ENCODE measurements at places on chromosomes 7 and 10.

- no peak for DNase-seq
These were observed 11.3 kb upstream of the PHYH start for GRCh38 chr10:13311177-13311575.

- no peak for DNase-seq
These were observed 34.7 kb downstream of the MET start for GRCh38 chr7:116706668-116707126.

- no peak for DNase-seq
These were observed 23.6 kb downstream of the TSPAN15 start for GRCh38 chr10:69474742-69475432.

- DNase-seq = no peak
These were observed 73.6 kb upstream of the AMPH start for GRCh38 chr7:38704751-38705150.

DNA sequence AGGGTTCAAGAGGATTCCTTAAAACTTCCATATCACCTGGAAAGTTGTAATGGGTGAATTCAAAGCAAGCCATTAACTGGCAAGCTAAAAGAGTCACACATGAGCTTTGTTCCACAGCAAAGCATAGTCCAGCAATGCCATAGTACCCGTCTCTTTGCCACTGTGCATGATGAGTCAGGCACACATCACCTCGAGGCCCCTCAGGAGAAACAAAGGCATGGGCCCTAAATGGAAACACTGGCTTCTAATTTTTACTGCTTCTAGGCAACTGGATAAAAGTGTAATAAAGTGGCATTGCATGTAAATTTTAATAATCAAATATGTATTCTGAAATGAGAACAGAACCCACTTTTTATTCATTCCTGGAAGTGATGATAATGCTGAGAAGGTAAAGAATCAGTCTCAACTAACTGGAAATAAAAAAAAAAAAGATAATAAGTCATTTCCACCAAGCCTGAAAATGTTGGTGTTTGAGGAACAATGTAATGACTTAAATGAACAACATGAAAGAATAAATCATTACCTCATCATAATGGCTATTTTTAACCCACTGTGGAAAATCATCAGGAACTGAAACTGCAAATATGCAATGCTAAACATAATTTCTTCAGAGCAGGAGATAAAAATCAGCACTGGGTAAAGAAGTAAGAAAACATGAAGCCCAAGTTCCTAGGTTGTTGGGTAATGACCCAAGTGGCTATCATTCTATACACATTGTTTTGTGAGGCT, 104.9 kb downstream of the CDK6 start:
- no peak for DNase-seq

DNA sequence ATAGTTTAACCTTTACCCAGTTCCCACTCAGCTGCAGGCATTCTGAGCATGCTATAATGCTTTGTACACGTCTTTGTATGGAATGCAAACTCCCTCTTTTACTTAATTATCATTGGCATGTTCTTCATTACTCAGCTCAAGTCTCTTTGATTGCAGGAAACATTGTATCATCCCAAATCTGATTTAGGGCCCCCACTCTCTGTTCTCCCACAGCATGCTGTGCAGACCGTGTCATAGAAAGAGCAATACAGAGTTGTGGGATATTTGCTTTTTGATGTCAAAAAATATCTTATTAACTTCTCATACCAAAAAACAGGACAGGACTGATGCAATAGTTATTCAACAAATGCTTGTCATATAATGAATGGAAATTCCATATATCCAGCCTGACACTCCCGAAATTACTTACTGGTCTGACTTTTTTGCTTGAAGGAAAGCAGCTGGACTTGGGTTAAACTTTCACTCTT, 1081.5 kb upstream of the C7orf33 start:
- no peak for DNase-seq

- DNase-seq = no peak
These were observed 131.7 kb downstream of the RTKN2 start for GRCh38 chr10:62136931-62137330.

DNA sequence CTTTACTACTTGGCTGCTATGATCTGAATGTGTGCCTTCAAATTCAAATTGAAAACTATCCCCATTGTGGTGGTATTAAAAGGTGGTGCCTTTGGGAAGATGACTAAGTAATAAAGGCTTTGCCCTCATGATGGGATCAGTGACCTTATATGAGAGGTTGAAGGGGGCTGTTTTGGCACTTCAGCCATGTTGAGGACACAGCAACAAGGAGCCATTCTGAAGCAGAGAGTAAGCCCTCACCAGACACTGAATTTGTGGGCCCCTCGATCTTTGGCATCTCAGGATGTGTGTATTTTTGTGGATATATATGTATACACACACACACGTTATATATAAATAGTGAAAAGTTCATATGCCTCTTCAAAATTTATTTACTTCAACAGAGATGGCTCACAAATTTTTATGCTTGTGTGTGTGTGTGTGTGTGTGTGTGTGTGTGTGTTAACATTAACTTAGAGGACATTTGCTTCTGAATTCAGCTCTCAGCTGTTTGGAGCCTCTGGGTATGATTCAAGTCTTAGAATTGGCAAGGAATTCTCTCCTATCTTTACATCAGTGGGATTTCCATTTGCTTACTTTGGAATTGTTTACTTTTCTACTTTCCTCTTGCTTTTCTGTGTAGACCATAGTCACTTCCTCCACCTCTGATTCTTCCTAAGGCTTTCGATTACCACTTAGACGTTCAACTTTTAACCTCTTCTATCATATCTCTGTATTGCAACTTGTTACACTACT, 66.6 kb downstream of the MAGI2 start:
- DNase-seq = no peak

- DNase-seq = no peak
These were observed 2.9 kb downstream of the ELMO1 start for GRCh38 chr7:37445790-37446189.

DNA sequence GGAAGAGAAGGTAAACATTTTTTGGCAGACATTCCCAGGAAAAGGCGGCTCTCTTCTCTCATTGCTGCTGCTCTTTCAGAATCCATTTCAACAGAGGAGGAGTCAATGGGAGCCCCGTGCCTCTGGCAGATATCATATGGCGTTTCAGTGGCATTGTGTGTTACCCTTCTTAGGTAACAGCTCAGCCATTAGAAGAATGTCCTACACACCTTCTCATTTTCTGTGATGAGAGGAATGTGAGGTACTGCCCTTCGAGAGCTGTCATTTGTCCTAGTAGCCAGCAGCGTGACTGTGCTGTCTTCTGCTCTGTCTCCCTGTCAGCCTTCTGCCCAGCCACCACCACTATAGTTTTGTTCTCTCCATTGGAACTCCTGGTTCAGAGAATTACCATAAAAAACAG, 102.4 kb downstream of the EGFR start:
- DNase-seq = no peak

DNA sequence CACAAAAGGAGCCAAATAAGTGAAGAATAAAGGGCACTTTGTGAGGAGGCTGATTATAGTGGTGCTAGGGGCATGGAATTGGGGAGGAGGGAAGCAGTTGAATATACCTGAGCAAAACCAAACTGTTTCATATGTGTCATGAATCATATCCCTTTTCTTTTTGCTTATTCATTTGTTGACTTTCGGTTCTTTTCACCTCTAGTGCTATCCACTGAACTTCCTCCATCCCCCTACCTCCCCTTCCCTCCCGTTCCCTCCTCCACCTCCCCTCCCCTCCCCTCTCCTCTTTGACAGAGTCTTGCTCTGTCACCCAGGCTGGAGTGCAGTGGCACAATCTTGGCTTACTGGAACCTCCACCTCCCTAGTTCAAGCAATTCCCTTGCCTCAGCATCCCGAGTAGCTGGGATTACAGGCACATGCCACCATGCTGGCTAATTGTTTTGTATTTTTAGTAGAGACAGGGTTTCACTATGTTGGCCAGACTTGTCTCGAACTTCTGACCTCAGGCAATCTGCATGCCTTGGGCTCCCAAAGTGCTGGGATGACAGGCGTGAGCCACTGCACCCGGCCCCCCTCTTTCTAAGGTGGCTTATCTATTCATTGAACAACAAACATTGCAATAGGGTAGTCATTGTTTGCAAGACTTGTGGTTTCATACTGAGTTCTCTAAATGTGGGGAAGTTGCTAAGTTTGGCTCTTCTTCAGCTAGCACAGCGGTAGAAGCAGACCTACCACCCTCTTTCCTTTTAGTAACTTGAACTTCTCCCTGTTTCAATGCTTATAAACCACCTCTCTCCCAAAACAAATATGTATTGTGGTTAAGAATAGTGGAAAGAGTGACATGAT, 150.4 kb upstream of the PRPS1L1 start:
- DNase-seq = peak; percentile 20

GRCh38 chr7:127380479-127380878, 12.0 kb downstream of the ZNF800 start:
- no peak for DNase-seq

DNA sequence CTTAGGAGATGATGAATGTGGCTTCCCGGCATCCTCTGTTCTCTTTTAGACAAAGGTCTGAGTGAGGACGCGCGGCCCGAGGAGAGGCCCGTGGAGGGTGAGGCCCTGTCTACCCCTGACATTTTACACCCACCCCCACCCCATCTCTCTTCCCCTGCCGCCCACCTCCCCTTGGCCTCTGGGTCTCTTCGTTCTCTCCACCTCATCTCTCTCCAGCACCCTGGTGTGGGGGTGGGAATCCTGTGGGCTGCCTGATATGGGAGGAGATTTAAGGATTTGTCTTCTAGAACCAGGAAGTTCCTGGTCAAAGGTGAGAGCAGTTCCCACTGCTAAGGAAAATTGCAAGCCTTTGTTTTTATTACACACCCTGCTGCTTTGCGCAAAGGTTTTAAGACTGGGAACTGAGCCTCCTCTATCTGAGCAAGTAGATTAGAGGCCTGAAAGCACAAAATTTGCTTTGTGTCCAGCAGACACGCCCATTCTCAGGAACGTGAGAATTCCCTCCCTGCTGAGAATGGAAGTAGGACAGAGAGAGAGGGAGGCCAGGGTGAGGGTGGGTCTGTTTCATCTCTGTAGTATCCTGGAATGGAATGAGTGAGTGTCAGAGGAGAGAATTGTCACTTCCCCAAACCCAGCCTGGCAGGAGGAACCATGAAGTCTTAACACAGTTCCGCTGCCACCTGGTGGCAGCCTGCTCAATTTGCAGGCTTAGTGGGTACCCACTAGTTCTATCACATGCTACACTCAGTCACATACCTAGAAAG, 91.2 kb downstream of the GTF2IRD1 start:
- peak; percentile 14 for DNase-seq

DNA sequence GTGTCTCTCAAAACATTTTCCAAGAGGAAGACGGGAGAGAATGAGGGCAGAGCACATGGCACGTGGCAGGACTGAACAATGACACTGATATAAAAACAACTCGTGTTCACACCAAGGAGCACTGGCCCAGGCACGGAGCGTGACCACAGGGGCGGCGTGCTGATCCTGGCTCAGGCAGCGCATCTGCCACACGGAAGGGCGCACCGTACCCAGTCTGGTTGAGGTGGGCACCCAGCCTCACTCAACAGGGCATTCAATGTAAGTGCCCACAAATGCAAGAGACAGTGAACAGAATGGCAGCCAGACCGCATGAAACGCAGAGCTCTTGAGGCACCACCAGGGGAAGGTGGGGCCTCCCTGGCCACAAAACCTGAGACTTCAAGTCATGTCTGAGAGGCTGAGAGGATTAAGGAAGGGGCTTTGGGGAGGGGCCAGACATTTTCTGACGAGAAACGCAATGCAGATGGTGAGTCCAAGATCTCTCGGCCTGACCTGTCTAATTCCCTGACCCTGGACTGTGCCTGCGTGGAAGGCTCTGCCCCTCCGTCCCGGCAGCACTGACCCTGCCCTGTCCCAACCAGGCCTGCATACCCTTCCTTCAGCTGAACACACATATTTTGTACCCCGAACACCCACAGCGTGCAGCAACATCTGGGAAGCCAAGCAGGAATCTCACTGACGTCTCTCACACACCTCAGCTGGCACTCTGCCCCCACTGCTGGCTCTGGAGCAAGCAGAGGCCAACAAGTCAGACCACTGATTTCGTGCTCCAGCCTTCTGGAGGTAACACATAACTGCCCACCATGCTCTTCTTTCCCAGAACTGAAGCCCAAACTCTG, 35.5 kb downstream of the VOPP1 start:
- DNase-seq = peak; percentile 70

GRCh38 chr7:31683445-31684225, 3.4 kb upstream of the PPP1R17 start:
- DNase-seq = no peak

DNA sequence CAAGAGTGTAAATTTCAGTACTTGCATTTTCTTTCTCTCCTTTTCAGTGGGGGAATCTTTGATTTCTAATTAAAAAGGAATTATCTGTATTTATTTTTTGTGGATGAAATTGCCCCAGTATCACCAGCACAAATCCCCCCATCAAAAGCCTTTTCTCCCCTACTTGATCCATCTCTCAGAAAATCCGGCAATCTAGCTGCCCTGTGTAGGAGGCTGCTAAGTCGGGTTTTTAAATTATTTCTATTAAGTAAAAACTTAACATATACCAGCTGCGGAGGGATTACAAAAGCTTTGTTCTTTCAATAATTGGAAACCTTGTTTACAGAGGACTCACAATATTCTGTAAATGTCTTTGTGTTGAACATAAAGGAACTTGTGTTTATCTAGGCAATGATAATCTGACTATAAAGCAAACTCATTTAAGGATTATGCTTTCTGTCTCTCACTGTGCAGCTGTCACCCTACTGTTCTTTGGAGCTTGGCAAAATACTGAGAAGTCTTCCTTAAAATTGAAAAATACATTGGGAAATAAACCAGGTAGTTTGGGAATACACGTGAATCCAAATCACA, 177.4 kb upstream of the PRR15 start:
- no peak for DNase-seq

DNA sequence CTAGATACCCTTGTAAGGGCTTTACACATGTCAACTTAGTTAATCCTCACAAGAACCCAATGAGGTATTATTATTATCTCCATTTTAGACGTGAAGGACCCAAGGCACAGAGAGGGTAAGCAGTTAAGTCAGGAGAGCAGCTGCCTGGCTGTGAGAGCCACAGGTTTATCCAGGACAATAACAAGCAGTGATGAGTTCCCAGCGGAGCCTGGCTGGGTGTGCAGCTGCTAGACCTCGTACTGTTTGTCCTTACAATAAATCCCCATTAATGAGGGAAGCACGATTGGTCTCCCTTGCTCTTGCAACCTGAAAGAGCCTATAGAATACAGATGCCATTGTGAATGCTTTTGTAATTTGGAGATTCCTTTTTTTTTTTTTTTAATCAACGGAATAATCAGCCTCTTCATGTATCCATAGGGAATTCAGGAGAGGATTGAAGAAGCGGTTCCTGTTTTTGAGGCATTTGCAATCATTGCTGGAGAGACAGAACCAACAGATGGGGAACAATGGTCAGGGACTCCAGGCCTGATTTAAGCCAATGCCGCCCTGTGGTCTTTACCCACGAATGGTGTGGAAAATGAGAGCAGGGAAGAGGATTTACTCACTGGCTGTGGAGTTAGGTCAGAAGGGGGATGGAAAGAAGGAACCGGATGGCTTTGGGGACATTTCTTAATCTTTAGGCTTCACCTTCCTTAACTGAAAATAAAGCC, 12.3 kb upstream of the ASB4 start:
- DNase-seq = no peak

GRCh38 chr10:43203448-43204041, 63.3 kb downstream of the RASGEF1A start:
- no peak for DNase-seq

Data from Jurkat, Clone E6-1 (cell line).